ENCODE measurements at places on chromosomes 13 and 19. TPM values are rescaled to one million over a fixed set of nuclear protein-coding genes. Genes with fewer than 3 reads are reported as not detected.

- DNase-seq, result no peak
Measured at GRCh38 chr19:55230780-55231179, 2.2 kb upstream of the TMEM86B start.

DNA sequence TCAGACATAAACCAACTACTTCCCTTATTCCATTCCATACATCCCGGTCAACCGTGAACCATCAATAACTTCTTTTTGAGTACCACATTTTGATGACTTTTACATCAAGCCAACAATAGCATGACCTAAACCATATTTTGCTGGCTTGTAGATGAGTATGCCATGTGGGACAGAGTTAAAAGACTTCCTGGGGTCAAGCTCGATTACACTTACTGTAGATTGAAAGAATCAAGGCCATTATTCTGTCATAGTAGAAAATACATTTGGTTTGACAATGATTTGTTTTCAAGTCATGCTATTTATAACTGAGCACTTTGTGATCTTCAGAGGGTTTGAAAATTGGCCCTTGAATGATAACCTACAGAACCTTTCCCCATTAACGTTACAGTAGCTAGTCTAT lies 1086.9 kb upstream of the PCDH20 start:
- no peak for DNase-seq

The BLVRB gene
- 229 TPM for total RNA-seq

DNA sequence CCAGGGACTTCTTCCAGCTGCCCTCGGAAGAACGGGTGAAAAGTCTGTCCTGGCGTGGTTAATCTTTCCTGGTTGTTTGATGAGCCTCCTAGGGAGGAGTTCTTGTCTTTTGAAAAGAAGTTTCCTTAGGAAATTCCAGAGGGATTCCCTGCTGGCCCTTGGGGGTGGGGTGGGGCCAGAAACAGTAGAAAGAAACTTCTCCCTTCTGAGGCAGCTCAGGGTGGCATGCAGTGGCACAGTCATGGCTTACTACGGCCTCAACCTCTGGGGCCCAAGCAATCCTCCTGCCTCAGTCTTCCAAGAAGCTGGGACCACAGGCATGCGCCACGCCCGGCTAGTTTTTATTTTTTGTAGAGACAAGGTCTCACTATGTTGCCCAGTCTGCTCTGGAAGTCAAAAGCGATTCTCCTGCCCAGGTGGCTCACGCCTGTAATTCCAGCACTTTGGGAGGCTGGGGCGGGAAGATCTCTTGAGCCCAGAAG lies 1.5 kb downstream of the ZNF101 start:
- DNase-seq, result no peak

DNA sequence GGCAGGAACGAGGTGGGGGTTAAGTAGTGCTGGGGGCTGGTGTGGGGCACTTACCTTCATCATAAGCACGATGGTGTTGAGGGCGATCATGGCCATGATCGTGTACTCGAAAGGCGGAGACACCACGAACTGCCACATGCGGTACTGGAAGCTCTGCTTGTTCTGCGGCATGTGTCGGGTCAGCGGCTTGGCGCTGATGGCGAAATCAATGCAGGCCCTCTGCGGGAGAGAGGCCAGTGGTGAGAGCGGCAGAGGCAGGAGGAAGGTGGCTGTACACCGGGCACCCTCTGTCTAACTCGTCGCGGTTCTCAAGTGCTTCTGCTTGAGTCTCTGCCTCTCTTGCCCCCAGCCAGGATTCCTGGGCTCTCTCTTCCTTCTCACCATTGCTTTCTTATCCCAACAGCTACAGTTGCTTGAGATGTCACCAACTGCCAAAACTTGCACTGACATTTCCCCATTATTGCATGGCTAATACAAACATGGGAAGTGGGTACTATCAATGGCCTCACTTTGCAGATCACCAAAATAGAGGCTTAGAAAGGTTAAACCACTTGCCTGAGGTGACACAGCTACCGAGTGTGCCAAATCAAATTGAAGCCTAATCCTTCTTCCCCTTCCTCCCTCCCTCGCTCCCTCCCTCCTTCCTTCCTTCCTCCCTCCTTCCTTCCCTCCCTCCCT lies 105.0 kb downstream of the IER2 start:
- DNase-seq, result no peak

The ZNF724 gene
- total RNA-seq, result 0.27 TPM

DNA sequence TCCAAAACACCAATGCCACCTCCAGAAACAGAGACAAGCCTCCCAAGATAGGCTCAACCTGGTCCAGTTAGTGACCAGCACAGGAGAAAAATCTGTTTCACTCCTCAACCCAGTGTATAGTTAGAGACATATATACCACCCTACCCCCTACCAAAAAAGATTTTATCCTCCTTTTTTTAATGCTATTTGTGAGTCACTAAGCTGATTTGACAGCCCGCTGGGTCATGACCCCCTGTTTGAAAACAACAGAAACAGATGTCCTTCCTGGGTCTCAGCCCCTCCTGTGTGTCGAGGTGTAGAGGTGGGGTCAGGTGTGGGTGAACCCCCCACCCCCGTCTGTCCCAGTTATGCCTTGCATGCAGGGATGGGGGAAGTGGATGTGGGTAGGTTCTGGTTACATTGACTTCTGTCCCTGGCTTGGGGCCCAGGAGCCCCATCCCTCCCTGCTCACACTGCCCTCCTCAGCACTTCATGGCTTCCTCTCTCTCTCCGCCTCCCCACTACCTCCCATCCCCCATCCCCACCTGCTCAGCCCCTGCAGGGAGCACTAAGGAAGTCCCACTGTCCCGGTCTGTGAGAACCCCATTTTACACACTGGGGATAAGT lies 14.0 kb upstream of the TOMM40 start:
- DNase-seq, result no peak

- no peak for DNase-seq
Measured at GRCh38 chr13:76822698-76823267, 63.4 kb downstream of the KCTD12 start.

The CD70 gene
- total RNA-seq, result not detected

The SPACA4 gene
- total RNA-seq, result not detected

DNA sequence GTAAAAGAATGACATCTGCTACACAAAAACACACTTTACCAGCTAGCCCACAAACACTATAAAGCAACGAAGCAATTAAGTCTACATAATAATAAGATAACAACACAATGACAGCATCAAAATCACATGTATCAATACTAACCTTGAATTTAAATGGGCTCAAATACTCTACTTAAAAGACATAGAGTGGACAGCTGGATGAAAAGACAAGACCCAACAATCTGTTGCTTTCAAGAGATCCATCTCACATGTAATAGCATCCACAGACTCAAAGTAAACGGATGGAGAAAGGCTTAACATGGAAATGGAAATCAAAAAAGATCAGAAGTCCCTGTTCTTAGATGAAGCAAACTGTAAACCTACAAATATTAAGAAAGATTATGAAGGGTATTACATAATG lies 2175.9 kb downstream of the PCDH9 start:
- no peak for DNase-seq

DNA sequence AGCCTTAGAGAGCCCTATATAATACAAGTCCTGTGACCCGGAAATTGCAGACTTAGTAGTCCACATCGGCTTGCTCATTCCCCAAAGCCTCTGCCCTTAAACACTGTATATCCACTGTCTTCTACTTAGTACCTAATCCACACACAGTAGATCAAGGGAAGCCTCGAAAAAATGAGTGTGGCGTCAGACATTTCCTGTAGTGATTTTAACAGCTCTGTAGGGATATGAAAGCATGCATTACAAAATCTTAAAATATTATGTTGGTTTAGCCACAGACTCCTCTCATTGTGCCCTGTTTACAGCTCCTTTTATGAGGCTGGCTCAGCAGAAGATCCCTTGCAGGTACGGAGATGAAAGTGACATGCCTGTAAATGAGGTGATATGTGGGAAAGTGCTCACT lies 416.3 kb downstream of the LIG4 start:
- DNase-seq, result no peak

DNA sequence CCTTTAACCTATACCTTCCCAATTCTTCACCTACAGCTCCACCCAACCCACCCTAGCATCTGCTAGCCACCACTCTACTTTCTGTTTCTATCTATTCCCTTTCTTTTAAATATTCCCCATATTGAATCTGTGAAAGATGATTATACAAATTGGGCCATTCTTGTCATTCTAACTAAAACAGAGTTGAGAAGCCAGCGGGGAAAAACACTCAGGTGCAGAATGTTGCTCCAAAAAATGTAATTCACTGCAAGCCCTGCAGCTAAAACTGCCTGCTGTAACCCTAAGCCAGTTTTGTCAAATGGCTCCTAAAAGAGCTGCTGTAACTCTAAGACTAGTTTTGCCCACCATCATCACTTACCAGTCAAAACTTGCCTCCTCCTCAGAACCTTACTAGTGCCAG lies 1468.6 kb upstream of the MIR17HG start:
- DNase-seq, result no peak

GRCh38 chr13:38346764-38347163 lies 2.9 kb upstream of the UFM1 start:
- no peak for DNase-seq

The ANKRD27 gene
- 26.8 TPM for total RNA-seq

DNA sequence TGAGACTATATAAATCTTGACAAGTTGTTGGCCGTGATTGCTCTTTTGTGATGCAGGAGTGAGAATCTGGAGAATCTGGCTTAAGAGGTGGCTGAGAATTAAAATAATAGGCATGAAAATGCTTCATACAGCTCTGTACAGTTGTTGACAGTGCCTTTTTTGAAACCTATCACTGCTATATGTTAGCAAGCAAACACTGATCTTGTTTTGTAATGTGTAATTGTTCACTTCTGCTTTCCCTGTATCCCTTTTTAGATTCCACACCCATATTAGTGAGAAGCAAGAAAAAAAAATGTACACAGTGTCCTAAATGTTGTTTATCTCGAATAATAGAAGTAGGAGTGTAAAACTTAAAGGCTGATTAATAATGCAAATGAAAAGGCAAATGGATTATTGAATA lies 31.1 kb downstream of the ITM2B start:
- DNase-seq, result no peak

GRCh38 chr13:25529425-25529824 lies 157.7 kb downstream of the ATP8A2 start:
- no peak for DNase-seq

DNA sequence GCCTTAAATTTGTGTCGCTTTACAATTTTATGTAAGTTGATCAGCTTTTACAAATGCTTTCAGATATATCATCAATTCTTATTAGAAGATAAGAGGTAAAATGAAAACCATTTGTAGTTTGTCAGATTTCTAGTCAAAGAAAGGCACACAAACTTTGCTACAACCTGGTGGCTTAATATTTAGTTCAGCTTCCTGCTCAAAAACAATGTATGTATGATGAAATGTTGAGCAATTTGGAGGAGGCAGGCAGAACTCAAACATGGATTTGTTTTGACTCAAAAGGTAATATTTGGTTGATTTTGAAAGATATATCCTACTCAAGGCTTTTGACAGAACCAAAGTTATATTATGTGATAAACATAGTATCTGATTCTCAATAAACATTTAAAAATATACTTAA lies 24.2 kb downstream of the NEK5 start:
- DNase-seq, result no peak

The DKKL1 gene
- total RNA-seq, result not detected

The ZIK1 gene
- total RNA-seq, result 29.2 TPM

- DNase-seq, result no peak
Measured at GRCh38 chr13:98916403-98916802, 61.5 kb downstream of the DOCK9 start.

The ZNF296 gene
- 1.8 TPM for total RNA-seq
